ENCODE measurements at places on chromosomes 7 and 10.

GRCh38 chr7:55276572-55277295, 88.4 kb upstream of the LANCL2 start:
- no peak for DNase-seq

DNA sequence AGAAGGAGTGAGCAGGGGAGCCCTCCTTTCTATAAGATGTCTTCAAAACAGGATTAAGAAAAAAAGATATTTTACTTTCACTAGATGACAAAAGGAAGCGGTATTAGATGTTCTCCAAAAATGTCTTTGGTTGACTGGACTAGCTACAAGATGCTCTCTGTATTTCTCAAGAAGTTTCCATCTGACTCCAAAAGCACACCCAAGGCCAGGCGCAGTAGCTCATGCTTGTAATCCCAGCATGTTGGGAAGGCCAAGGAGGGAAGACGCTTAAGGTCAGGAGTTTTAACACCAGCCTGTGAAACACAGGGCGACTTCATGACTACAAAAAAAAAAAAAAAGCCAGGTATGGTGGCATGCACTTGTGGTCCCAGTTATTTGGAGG, 84.5 kb downstream of the PIP4K2A start:
- DNase-seq: no peak

GRCh38 chr7:3246127-3246526, 54.9 kb upstream of the SDK1 start:
- DNase-seq: no peak

DNA sequence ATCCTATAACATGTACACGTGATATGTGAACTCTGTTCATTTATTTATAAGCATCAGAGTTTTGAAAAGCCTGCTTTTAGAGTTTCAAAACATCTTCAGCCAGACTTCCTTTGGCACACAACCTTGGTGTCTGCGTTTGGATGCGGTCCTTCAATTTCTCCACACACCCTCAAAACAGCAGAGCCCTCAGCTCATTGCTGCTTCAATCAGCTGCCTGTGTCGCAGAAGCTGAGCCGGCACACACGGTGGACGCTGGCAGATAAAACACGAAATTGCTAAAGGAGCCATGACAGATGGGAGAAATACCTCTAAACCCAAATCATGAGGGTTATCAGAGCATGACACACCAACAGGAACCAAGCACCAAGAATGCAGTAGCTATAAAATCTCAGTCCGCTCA, 396.4 kb upstream of the AKR1E2 start:
- DNase-seq: no peak

GRCh38 chr7:29369909-29370488, 175.4 kb downstream of the CHN2 start:
- no peak for DNase-seq

- no peak for DNase-seq
Observed at GRCh38 chr7:27198871-27199801, 755 bp downstream of the HOXA13 start.

Measured in stimulated activated CD8-positive, alpha-beta memory T cell treated with anti-CD3 and anti-CD28 coated beads, Interleukin-4, amount 100 ng/mL, for 1 hour (primary cell).